ENCODE measurements at places on chromosomes 5 and 9. TPM values are rescaled to one million over a fixed set of nuclear protein-coding genes. Genes with fewer than 3 reads are reported as not detected.

PCDHGA4 gene
- 9.2 TPM for total RNA-seq

- DNase-seq: no peak
Observed at GRCh38 chr5:67206929-67207328, 10.3 kb upstream of the CD180 start.

- DNase-seq: no peak
Observed at GRCh38 chr9:95425910-95426551, 90.7 kb downstream of the PTCH1 start.

DNA sequence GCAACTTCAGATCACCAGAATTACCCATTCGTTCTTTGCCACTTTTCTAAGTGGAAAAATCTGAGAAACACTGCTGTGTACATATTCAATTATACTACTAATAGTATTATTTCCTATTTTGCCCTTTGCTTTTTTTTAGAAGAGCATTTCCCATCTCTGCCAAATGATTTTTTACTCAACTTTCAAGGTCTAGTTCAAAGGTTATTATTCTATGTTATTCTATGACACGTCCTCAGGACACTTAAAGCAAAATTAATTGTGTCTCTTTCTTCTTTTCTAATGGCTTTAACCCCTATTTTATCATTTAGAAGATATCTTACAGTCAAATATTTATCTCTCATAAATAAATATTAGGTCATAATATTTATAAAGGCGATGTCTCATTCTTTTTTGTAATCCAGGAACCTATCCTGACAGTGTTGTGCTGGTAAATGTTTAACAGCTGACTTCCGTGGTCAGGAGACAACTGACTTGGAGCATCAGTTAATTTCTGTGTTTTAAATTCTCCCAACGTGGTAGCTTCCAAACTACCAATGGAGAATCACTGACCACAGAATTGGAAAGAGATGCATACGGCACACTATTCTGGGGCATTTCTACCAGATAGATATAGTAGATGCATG lies 375.2 kb downstream of the ARRDC3 start:
- no peak for DNase-seq

GRCh38 chr9:11469745-11470144 lies 856.9 kb upstream of the PTPRD start:
- no peak for DNase-seq

DNA sequence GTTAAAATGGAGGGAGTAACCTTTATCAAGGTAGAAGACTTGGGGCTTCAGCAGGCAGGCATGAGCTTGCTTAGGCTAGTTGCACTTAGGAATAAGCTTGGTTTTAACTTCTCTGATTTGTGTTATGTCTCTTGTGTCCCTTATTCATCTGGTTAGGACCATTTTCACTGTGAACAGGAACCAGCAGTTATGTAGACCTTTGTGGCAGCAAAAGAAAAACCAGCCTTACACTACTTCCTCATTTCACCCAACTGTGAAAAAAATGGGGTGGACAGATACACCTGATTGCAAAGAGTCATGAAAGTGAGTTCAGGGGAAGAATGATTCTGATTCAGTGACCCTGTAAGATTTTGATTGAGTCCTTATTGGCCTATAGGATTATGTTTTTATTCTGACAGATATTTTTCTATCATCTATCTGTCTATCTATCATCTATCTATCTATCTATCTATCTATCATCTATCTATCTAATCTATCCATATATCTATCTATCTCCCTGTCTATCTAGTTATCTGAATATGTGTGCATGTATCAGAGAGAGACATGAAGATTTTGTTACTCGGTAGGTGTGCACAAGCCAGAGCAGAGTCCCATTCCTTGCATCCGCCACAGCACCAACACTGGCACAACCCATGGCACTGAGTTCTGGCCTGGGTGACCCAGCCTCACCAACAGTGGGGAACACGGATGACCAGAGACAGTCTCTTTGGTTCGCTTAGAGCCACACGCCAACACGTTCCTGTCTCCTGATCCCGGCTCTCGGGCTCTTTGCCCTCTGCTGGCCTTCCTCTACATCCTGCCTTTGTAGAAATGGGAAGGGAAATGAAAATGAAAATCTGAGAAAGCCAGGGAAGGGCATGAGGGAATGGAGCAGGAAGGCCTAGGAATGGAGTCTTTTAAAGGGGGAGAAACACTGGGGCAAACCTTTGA lies 1.3 kb upstream of the ZNF366 start:
- DNase-seq: no peak

- DNase-seq: peak; percentile 9
Observed at GRCh38 chr9:125701351-125701750, 5.7 kb downstream of the MAPKAP1 start.

Measured in glomerular endothelial cell (primary cell).